ENCODE measurements at places on chromosomes 3 and 15.

- ATAC-seq = no peak
Observed at GRCh38 chr15:63334821-63335220, 46.8 kb downstream of the CA12 start.

- no peak for ATAC-seq
Observed at GRCh38 chr3:112405845-112406244, 72.9 kb downstream of the CD200 start.

GRCh38 chr3:108125153-108125543, 34.3 kb upstream of the CD47 start:
- ATAC-seq = no peak

DNA sequence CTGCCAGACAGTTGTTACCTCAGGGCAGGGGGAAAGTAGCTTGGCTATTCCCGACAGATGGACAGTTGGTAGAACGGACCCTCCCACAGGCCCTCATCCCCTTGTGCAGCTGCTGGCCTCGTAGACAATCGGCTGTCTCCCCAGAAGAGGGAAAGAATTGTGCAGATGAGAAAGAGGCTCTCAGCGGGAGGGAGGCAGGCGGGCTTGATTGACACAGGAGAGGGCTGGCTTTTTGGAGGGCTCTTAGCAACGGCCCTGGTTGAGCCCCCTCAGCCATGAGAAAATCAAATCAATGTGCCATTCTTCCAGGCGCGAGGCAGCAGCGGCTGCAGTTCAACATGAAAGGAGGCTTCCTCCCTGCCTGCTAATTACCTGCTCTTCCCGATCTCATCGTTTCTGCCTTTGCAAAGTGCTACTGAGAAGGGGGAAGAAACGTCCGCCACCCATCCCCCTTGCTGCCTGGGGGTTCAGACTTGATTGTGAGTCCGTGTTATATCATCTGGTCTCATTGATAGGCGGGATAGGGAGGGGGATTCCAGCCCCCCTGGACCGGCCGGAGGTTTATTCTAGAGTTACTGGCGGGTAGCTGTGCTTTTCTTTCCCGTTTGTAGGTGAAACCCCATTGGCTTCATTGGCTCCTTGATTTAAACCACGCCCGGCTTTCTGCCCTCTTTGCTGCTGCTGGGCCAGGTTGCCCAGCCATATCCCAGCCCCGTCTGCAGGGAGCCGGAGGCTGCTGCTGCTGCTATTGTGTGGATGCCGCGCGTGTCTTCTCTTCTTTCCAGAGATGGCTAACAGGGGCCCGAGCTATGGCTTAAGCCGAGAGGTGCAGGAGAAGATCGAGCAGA, at the start of gene TAGLN3:
Gene TAGLN3 (plus strand): TSS at position 287 of the 848 bp plus-strand sequence. CDS start 501 bp downstream, at position 788.
- ATAC-seq = peak; percentile 56

DNA sequence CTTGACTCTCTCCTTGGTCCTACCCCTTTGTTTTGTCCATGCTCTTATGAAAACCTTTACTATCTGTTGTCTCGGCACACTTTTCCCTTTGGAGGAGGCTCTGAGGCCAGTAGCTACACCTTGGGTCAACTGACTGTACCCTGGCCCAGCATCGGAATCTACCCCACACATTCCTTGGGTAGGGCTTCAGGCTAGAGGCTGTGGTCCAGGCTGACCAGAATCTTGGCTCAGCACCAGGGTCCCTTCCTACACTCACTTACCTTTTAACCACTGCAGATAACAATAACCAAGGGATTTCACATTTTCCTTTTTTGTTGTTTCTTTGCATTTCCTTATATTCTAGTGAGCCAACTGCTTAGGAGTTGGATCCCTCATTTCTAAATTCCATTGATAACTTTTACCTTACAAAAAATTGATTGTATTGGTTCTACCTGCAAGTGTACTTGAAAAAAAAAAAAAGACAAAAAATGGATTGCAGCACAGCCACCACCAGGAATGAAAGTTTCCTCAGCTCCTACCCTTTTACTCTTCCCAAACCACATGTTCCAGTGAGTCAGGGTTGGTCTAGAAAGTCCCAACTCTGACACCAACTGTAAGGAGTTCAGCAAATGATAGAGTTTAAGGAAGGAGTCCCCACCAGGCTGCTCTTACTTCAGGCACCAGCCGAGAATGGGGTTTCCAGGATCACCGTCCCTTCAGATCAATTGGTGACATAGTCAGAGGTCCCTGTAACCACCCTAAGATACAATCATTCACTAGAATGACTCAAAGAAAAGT, 95.6 kb downstream of the FBLN2 start:
- ATAC-seq = no peak

GRCh38 chr3:124942613-124943012, 8.1 kb upstream of the MUC13 start:
- ATAC-seq = no peak
